ENCODE measurements at places on chromosomes 7 and 10.
A peak's percentile ranks its signal among the peaks of the same experiment; 100 is the strongest.

DNA sequence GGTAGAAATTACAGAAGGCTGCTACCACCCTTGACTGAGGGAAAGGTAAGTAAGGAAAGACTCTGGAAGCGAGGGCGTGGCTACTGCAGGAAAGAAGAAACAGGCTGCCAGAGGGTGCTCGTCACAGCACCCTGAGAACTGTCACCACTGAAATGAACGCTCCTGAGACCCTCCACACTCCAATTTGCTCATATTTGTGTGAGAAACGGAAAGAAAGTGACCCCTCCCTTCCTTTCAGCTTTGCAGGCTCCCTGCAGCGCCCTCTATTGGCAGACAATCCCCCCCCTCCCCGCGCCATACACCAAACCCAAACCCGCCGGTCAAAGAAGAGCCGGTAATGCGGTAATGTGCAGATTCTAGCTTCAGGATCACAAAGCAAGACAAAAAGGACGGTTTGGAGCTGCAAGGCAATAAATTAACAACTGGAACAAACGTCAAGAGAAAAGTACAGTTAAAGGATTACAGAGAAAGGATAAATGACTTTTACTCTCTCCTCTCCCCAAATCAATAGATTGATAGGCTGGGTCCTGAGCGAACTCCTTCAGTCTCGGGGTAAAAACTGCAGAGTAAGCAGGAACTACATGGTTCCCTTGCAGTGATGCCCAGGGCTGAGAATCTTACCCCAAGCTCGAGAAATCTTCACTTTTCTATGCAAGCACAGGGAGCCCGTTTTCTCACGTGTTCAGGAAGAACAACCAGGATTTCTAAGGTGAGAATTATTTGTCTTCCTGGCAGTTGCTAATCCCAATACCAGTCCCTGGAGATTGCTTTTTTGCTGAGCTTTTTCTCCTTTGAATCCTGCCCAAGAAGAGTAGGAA lies 47.6 kb downstream of the STEAP1B start:
- peak; percentile 74 for DNase-seq

DNA sequence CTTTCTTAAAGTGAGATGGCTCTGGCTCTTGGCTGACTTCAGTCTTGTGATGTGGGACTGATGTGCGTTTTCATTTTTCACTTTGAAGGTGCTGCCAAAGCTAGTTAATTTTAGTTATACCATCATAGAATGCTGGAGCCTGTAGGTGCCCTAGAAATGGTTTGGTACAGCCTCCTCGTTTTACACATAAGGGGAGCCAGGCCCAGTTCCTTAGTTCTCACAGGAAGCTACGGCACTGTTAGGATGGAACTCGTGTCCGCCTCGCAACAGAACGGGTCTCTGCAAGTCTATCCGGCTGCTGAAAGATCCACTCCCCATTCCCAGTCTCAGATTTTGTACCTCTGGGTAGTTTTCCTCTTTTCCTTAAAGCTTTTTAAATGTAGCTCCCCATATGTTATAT lies 173.2 kb upstream of the PRPS1L1 start:
- DNase-seq = no peak

- DNase-seq = no peak
These were observed 790.3 kb upstream of the KCND2 start for GRCh38 chr7:119482671-119483070.

GRCh38 chr7:17501441-17502212 lies 203.2 kb downstream of the AHR start:
- DNase-seq = no peak

DNA sequence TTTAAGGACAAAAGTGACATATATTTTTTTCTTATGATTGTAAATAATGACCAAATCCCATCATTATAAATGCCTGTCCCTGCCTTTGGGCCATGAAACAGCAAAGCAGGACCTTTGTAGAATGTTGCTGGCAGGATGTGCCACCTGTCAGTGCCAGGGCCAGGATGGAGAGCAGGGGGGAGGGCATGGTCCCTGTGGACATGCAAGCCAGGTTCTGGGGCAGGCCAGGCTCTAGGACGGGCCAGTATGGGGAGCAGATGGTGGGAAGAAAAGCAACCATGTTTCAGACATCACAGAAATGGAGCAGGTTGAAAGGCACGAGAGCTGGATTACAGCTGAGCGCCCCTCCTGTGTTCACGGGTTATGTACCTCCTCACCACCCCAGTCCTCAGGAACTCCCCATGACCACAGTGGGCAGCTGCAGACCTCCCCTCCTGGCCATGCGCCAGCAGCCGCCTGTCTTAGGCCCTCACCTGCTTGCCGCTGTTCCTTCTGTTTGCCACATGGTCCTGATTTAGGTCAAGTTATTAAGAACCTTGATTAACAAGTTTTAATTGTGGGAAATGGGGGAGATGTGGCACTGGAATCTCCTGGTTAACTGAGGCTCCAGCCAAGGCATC lies 210.4 kb downstream of the PAXIP1 start:
- no peak for DNase-seq

GRCh38 chr7:107332488-107333269 lies 137.2 kb upstream of the GPR22 start:
- DNase-seq = no peak

DNA sequence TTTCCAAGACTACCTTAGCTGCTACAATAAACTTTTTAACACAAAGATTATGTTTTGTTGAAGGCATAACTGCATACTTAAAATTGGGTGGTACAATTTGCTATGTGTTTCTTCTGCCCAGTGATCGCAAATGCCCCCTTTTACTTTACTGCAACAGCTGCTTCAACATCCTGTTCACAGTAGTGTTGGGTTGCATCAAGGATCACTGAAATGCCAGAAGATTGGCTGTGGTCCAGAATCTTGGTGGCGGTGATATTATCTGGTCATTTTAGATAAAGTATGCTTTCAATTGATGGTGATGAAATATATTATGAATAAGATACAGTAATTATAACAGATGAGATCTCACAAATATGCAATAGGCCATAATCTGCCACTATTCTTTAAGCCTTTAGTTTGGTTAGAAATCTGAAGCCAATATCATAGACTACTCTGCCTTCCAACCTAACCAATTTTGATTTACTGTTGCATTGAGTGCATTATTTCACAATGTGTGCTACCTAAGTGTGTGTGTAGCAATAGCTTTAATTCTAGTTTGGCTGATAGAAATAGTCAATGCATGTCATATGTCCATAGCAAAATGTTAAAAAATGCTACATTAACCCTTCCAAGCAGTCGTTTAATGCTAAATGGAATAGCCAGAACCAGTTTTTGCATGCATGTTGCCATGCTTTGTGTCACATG lies 29.8 kb upstream of the ING3 start:
- DNase-seq = no peak

Data from heart left ventricle (tissue), 16 donors.